Activated CD8-positive, alpha-beta memory T cell treated with anti-CD3 and anti-CD28 coated beads, Interleukin-2, amount 10 ng/mL, durations not matched to agents 7 days and 5 days (primary cell): ENCODE measurements at places on chromosomes 4 and X. TPM values are rescaled to one million over a fixed set of nuclear protein-coding genes. Genes with fewer than 3 reads are reported as not detected.

The SH2D1A gene
- 61.8 TPM for total RNA-seq

The GAK gene
- total RNA-seq = 152 TPM

The LEF1 gene
- total RNA-seq = 29.4 TPM

DNA sequence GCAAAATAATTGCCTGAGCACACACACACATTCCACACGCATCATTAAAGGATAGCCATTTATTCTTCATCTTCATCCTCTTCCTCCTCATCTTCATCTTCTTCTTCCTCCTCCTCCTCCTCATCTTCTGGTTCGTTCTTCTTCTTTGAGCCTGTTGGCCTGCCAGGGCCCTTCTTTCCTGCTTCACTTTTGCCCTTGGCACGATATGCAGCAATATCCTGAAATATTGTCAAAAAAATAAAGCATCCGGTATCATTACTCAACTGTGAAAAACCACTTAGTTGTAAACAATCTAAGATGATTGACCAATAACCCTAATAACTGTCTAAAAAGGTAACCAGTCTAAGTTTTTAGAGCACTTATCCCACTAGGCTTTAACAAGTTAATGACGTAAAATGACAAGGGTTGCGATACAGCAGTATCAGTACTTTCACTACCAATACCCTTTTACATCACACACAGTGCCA is 2.1 kb downstream of the HMGB2 start:
- H3K27me3 ChIP-seq = no peaks in the 10 kb centered on the region
- peaks cover 24% of the 10 kb centered on the region for H3K4me1 ChIP-seq
- no peak for DNase-seq
- H3K36me3 ChIP-seq = peaks cover 52% of the 10 kb centered on the region

DNA sequence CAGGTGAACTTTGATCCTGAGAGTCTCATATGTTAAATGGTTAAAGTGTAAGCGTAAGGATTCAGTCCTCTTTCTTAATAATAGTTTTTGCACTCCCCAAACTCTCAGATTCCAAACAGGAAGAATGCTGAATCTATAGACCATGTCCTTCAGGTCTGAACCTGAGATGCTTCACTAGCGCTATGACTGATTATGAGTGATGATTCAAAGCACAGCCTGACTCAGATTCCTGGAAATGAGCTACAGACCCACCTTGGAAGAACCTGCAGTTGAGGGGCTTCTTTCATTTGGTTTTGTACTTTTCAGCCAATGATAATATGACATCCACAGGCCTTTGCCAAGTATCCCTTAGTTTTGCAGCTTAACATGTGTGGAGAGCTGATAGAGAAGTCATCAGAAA is 1.4 kb downstream of the EDNRA start:
- H3K36me3 ChIP-seq = no peaks in the 10 kb centered on the region
- H3K4me1 ChIP-seq = peaks cover 9% of the 10 kb centered on the region
- H3K27ac ChIP-seq = no peak overlapping the region

DNA sequence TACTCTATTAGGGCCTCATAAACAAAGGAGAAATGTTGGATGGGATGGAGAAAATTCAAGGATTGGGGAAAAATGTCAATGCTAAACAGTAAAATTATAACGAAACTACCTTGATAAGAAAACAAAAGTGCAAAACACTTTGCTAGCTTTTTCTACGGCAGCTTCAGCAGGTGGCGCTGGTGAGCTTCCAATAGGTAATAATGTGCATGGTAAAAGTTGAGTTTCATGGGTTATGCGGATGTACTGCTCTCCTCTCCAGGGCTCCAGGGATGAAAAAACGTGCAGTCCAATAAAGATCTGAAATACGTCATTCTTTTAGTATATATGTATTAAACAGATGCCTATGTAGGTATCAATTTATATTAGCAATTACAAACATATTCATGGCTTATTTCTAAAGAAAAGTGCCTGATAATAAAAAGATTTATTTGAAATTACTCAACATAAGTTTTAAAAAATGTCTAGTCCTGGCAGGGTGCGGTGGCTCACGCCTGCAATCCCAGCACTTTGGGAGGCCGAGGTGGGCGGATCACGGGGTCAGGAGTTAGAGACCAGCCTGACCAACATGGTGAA is 239.6 kb downstream of the GRXCR1 start:
- H3K36me3 ChIP-seq = no peaks in the 10 kb centered on the region
- H3K27me3 ChIP-seq = no peaks in the 10 kb centered on the region
- H3K4me1 ChIP-seq = no peaks in the 10 kb centered on the region
- DNase-seq = peak; percentile 57
- H3K4me3 ChIP-seq = no peak overlapping the region

- H3K27ac ChIP-seq = no peak overlapping the region
- no peak overlapping the region for H3K4me3 ChIP-seq
- DNase-seq = no peak
- no peaks in the 10 kb centered on the region for H3K27me3 ChIP-seq
- no peaks in the 10 kb centered on the region for H3K4me1 ChIP-seq
Measured at GRCh38 chr4:19791422-19792123, 460.1 kb upstream of the SLIT2 start.

- no peaks in the 10 kb centered on the region for H3K36me3 ChIP-seq
- no peak for DNase-seq
- H3K27ac ChIP-seq = no peak overlapping the region
Measured at GRCh38 chrX:17674601-17675000, 62.7 kb upstream of the SCML1 start.

GRCh38 chr4:113665036-113665435 is 96.5 kb downstream of the CAMK2D start:
- DNase-seq = no peak
- H3K4me1 ChIP-seq = no peaks in the 10 kb centered on the region
- no peaks in the 10 kb centered on the region for H3K27me3 ChIP-seq
- H3K27ac ChIP-seq = no peak overlapping the region
